Activated naive CD4-positive, alpha-beta T cell (primary cell): ENCODE measurements at places on chromosomes 7 and 10.

DNA sequence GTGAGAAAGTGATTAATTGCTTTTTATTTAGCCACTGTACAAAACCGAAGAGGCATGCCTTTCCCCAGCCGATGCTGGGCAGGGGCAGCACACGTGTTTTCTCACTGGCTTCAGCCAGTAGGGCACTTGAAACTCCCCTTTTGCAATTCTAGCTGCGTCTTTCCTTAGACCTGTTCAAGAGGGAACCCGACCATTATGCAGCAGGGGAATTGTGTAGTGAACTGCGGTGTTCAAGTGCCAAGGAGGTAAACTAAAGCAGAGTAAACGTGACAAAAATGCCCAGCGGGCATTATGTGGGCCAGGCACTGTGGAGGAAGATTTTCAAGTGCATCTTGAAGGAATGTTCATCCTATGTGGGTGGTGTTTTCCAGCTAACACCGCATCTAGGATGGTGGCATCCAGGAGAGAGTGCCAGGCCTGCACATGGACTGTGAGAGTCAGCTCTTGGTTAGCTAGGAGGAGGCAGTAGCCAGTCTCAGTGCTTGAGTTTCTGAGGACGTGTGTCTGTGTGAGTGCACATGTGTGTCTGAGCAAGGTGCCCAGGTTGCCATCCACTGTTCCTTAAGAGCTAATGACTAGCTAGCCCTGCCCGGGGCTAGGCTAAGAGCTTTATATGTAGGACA, 3.3 kb downstream of the WIPF3 start:
- DNase-seq, result no peak

GRCh38 chr7:26525398-26526264, 234.0 kb downstream of the SNX10 start:
- no peak for DNase-seq

- no peak for DNase-seq
Measured at GRCh38 chr7:155219947-155220769, 77.5 kb upstream of the INSIG1 start.

GRCh38 chr10:109450702-109451101, 472.6 kb downstream of the XPNPEP1 start:
- no peak for DNase-seq

DNA sequence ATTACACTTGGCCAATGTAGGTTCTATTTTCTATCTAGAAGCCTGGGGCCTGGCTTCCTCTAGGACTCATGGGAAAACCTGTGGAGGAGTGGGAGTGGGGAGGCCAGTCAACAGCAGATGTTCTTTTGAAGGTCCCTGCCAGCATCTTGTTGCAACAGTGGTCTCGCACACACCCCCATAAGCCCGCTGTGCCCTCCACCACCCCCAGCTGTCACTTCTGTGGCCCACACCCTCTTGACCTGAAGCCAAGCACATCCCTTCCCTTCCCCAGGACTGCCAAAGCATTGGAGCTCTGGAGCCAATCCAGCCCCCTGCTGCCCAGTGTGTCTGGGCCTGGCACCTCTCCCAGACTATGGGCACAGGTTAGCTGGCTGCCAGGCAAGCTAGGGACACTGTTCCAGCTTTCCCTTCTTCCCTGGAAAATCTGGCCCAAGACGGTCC, 1.9 kb upstream of the STX1A start:
- no peak for DNase-seq

- DNase-seq, result peak; percentile 46
Measured at GRCh38 chr7:36115448-36116321, 37.4 kb upstream of the EEPD1 start.

DNA sequence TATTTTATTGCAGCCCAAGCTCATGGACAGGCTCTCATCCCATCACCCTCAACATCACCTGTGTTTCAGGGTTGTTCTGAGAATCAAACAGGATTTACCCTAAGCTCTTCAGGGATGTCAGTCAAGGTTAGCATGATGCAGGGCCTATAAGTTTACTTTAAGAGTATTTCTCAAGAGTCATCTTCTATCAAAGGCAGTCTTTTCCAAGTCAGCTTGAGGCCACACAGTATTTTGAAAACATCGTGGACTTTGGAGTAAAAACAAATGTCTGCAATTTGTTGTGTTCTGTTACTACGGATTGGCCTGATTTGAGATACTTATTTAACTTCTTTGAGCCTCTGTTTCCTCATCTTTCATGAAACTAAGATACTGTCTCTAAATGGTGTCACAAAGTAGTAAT, 42.0 kb upstream of the NRP1 start:
- DNase-seq, result no peak

DNA sequence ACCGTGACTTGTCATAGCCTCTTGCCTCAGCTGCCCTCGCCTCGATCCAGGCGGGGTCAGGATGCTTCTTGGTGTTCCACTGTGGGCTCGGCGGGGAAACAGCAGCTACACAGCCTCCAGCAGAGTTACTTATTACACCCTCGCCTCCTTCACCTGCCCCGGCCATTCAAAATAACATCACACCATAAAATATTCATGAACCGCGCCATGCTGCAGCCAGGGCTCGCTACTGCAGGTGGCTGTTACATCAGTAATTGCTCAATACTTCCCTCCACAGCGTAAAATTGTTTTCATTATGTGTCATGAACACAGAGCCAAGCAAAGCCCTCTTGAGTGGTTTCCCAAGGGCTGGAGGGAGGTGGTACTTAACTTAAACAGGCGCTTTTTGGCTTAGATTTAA, 241.5 kb upstream of the SP8 start:
- no peak for DNase-seq

DNA sequence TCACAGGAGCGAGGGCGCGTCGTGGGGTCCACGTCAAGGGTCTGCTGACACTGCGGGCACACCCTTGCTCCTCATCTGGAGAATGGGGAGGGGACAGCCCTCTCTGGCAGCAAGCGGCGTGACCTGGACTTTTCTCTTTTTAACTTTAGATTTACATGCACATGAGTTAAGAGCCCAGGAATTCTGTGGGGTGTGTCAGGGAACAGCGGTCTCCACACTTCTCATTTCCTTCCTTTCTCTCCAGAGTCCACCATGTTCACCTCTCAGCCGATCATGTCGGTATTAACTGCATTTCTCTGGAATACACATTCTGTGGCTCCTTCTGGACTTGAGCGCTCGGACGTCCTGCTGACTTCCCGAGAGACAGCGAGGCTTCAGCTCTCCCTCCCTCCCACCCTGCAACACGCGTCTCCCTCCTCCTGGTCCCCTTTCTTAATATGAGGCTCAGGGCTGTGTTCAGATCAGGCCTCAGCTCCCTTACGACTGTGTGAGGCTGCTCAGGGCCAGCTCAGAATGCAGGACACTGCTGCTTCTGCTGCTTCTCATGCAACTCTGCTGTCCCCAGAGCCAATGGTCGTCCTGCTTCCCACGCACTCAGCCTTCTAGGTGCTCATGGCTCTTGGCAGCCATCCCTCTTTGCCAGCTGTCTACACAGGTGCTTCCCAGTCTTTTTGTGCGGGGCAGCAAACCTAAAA, 261.3 kb downstream of the ELFN1 start:
- no peak for DNase-seq

DNA sequence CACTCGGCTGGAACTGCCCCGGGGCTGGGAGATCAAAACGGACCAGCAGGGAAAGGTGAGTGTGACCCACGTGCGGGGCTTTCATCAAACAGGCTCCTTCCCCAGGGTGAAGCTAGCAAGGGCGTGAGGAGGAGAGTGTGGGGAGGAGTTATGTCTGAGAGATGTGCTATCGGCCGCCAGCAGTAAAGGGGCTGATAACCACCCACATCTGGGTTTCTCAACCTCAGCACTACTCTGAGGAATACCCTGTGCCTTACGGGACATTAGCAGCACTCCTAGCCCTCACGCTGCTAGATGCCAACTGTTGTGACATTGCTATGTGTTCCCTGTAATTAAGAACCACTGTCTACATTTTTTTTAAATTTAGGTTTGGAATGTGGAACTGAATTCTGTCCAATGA, 113.9 kb upstream of the STK17A start:
- no peak for DNase-seq

GRCh38 chr7:83807774-83808173, 158.8 kb upstream of the SEMA3E start:
- no peak for DNase-seq

DNA sequence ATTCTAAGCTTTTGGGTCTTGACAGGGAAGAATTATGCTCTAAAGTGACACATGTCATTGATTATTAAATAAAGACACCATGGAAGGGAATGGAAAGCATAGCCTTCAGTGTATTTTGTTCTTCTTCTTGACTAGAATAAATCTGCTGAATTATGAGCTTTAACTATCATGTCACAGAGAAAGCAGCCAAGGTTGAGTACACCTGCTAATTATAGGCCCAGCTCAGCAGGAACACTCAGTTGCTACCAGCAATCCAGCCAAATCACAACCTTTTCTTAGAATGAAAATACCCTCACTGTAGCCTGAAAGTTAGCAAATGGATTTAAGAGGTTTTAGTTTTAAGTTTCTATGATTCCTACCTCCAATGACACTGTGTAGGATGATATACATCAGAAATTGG, 225.3 kb upstream of the RHOBTB1 start:
- DNase-seq, result no peak

DNA sequence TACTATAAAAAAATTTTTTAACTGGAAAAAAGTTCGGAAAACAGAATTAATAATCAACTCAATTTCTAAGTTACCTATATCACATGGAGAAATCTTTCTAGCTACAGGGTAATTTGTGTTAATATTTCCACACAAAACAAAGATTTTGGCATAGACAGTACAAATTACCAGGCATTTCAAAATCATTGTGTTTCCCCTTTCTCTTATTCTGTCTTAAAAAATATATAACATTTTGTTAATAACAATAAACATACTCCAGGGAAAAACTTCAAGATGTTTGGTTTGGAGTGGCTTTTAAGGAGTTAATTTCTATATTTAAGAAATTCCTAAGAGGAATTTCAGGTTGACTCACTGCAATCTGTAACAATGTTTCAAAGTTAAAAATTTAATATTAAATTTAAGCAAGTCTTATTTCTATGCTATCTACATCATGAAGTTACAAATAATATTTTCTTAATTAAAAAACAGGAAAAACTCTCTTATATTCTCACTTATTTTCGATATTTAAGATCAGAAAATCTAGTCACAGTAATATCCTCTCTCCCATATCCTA, 132.6 kb downstream of the NRBF2 start:
- no peak for DNase-seq

- DNase-seq, result no peak
Measured at GRCh38 chr10:22324413-22324812, 3.5 kb downstream of the BMI1 start.

GRCh38 chr7:137753948-137754851, 92.6 kb downstream of the DGKI start:
- no peak for DNase-seq

- DNase-seq, result peak; percentile 31
Measured at GRCh38 chr7:151248346-151249033, at the start of gene SMARCD3. TSS of gene SMARCD3 (minus strand) at chr7:151248694. CDS start at chr7:151248562, 132 bp downstream.

GRCh38 chr10:18144928-18145327, 4.7 kb downstream of the CACNB2 start:
- DNase-seq, result no peak

- no peak for DNase-seq
Measured at GRCh38 chr10:116891208-116891607, 41.9 kb downstream of the ENO4 start.

GRCh38 chr10:93591065-93591808, 9.8 kb downstream of the RBP4 start:
- DNase-seq, result no peak

GRCh38 chr10:921471-922414, 9.8 kb downstream of the LARP4B start:
- DNase-seq, result no peak

- no peak for DNase-seq
Measured at GRCh38 chr7:44145479-44145968, 4.4 kb upstream of the MYL7 start.

DNA sequence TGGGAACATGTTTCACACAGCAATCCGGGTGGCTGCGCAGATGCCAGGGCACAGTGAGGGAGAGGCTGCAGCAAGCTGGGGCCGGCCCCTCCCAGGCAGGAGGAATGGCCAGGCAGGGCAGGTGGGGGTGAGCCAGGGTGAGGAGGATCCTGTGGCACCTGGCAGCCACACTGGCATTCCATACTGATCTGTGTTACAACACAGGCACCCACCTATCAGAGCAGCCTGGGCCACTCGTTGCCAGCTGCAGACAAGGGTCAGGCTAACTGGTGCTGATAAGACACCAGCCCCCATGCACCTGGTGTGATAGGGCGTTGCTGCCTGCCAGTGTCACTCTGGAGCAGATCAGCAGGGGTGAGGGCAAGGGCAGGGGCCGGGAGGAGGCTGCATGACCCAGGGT, 16.6 kb upstream of the RET start:
- DNase-seq, result no peak

GRCh38 chr10:122551450-122551849, 9.1 kb upstream of the DMBT1 start:
- DNase-seq, result no peak

GRCh38 chr7:128075242-128076095, 44.2 kb upstream of the LRRC4 start:
- DNase-seq, result no peak

DNA sequence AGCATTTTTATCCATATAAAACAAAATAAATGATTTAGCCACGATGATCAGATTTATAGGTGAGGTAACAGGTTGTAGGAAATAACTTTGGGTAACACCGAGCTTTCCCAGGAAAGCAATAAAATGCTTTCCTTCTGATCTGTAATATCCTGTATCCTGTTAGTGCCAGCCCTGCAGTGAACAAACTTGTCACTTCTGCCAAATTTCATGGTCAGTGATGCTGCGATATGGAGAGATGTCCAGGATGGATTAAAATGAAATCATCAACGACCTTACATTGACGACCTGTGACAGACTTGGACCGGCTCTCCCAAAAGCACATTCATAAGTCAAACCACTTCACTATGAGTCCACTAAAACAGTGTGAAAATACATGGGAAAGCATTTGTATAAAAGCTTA, 608.0 kb upstream of the NRP1 start:
- no peak for DNase-seq

- no peak for DNase-seq
Measured at GRCh38 chr10:77245953-77246352, 391.7 kb downstream of the KCNMA1 start.

DNA sequence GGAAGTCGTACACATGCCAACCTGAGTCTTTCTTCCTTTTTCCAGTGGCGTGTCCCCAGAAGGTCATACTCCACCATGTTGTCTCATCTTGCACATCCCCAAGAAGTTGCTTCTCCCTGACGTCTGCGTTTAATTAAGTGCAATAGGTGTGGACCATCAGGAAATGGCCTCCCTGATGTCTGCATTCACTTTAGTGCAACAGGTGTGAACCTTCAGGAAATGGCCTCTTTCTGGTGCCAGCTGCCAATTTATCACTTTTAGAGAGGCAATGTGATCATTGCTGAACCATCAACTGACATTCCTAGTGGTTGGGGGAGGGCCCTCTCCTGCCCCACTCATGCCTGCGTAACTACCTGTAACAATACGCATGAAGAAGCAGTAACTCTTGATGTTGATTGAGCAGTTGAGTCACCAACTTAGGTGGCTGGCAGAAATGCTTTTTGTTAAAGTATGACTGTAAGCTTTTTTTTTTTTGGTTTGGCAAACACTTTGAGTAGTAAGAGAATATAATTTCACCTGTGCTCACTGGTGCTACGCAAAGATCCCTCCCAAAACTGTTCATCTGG, 25.8 kb downstream of the SCIN start:
- no peak for DNase-seq

- DNase-seq, result no peak
Measured at GRCh38 chr10:11901454-11901832, 78.3 kb downstream of the PROSER2 start.

GRCh38 chr7:111262293-111263116, 171.6 kb downstream of the LRRN3 start:
- DNase-seq, result no peak
